Activated CD4-positive, alpha-beta T cell treated with anti-CD3 and anti-CD28 coated beads for 4 hours (primary cell): ENCODE measurements at places on chromosomes 6 and 20.

- DNase-seq = peak; percentile 31
Observed at GRCh38 chr20:48750941-48751635, 76.7 kb downstream of the PREX1 start.

DNA sequence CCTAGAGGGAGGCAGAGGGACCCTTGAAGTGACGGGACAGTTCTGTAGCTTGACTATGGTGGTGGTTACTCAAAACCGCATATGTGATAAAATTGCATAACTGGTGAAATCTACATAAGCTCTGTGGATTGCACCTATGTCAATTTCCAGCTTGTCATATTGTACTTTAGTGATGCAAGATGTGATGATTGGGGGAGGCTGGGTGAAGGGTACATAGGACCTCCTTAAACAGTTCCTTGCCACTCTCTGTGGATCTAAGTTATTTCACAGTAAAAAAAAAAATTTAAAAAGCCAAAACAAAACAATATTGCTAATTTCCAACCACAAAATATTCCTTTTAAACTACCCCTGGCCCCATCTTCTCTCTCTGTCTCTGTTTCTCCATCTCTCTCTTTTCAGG, 472.6 kb upstream of the SULF2 start:
- no peak for DNase-seq

- no peak for DNase-seq
Observed at GRCh38 chr6:109393157-109393885, 11.1 kb upstream of the CD164 start.

GRCh38 chr20:61529354-61529753, 277.3 kb downstream of the CDH4 start:
- DNase-seq = no peak

GRCh38 chr6:36999061-36999750, 6.2 kb upstream of the FGD2 start:
- no peak for DNase-seq

DNA sequence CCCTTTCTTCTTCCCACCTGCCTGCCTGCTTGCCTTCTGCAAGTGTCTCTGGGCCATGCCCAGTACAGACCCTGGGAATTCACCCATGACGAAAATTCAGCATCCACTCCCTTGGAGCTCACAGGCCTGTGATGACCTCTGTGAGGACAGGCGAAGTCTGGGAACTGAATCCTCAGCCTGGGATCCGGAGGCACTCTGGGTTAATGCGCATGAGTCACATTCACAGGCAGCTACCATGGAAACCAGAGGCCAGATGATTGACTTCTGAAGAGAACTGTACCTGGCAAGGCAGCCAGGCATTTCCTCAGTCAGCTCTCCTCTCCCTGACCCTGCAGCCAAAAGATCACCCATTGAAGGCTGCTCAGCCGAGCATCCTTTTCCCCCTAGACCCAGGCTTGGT, 41.0 kb downstream of the SLC9A8 start:
- no peak for DNase-seq

DNA sequence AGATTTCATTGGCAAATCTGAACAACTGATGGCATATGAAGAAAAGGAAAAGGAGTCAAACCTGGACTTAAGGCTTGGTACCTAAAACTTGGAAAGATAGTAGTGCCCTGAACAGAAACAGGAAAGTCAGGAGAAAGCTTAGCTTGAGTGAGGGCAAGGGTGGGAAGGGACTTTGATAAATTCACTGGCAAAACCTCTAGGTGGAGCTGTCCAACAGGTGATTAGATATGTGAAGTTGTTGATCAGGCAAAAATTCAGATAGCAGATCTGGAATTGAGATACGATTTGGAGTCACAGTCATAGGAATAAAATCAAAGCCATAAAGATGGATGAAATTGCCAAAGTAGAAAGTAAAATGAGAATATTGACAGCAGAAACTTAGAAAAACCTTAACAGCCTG, 16.1 kb upstream of the ZNF292 start:
- DNase-seq = peak; percentile 34

- DNase-seq = no peak
Observed at GRCh38 chr6:903761-904160, 210.8 kb upstream of the EXOC2 start.

DNA sequence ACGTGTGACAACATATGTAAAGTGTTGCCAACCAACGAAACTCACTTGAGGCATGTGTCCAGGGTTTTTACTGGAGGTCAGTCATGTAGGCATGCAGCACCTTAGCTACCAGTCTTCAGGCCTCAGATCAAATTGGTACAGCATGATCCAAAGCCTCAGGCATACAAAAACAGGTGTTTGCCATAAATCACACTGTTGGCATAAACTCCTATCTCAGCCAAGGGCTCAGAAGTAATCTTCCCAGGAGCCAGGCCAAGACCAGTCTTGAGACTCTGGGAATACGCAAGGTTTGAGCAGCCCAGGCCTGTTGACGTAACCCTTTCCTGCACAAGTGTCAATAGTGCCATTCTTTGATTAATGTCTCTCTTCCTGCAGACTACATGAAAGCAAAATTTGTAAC, 163.5 kb downstream of the PRL start:
- no peak for DNase-seq

DNA sequence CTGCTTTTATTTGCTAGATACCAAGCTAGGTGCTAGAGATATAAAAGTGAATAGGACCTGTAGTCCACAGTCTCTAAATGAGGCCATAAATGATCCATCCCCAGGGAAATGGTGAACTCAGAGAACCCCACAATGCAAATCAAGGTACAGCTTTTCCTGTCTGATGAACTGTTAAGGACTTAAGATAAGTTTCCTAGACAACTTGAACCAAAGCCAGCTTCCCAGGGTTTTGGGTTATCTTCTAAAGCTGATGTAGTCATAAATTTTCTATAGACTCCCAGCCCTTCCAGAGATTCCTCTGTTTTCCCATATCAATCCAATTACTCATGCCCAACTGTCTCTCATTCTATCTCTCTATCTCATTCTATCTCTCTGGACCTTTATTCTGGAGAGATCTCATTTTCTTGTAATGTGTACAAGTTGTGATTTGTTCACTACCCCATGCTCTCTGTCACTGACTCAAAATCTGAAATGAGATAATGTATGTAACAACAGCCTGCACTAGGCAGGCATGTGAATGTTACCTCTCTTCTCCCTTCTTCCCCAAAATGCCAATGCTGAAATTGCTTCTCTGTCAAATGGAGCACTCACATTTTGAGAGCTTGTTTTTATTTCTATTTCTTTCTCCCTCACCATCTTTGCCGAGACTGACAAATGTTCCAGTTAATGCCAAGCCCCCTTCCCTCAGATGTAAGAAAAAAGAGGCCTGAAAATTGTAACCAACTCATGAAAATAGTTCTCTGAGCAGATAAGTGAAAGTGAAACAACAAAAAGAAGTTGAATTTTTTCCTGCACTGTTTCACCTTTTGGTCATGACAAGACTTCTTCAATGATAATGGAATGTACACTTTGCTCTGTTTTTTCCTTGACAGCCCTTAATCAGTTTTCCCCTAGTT, 279.9 kb downstream of the SLC35F1 start:
- DNase-seq = no peak

GRCh38 chr6:90701146-90701781, 114.4 kb upstream of the MAP3K7 start:
- no peak for DNase-seq

- no peak for DNase-seq
Observed at GRCh38 chr6:142861711-142862110, 83.3 kb downstream of the HIVEP2 start.

GRCh38 chr6:130377371-130377770, 11.6 kb downstream of the TMEM200A start:
- DNase-seq = no peak

GRCh38 chr20:31839782-31840487, 5.5 kb downstream of the FOXS1 start:
- no peak for DNase-seq

DNA sequence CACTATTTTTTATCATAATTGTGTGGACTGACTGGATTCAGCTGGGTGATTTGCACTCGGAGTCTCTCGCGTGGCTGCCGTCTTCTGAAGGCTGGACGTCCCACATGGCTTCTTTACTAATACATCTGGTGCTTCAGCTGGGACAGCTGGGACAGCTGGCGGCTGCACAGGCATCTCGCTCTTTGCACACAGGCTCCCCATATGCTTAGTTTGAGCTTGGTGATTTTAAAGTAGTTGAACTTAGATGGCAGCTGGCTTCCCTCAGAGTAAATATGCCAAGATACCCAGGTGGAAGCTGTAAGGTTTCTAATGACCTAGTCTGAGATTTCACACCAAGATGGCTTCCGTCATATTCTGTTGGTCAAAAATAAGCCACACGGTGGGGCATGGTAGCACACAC, 38.7 kb upstream of the PPP1R3G start:
- DNase-seq = no peak

DNA sequence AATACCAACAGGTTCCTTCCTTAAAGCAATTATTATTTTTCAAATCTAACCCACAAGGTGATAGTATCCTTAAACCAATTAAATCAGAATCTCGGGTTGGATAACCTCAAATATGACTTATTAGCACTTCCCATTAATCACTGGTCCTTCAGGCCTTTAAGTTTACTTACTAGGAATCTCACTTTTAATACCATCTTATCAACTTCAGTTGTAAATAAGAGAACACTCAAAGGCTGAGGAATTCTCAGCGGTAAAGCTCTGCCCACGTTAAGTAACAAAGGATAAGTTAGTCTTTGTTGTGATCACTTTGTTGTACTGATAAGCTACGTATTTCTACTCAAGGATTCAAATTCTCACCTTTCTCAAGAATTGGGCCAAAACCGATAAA, 82.0 kb downstream of the OR2B2 start:
- DNase-seq = no peak

DNA sequence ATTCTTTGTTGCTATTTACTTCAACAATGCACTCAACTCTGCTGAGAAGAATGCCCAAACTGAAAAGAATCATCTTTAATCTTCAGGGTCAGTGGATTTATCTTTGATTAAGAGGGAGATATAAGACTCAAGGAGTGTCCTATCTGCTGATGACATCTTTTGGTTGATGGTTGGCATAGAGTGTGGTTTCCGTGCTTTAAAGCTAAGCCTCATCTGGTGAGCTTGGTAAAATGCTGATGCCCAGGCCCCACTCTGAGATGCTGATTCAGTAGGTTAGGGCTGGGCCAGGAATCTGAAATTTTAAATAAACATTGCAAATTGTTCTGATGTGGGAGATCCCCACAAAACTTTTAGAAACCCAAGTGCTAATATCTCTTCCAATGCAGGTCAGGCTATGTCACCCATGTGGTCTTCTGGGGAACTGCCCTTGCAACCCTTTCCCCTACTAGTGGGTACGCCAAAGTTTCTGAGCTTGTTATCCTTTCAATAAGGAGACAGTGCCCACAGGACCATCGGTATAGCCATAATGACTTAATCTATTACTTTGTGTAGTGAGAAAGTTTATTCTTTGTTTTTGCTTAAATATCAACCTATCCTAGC, 68.5 kb upstream of the ARMH2 start:
- no peak for DNase-seq

DNA sequence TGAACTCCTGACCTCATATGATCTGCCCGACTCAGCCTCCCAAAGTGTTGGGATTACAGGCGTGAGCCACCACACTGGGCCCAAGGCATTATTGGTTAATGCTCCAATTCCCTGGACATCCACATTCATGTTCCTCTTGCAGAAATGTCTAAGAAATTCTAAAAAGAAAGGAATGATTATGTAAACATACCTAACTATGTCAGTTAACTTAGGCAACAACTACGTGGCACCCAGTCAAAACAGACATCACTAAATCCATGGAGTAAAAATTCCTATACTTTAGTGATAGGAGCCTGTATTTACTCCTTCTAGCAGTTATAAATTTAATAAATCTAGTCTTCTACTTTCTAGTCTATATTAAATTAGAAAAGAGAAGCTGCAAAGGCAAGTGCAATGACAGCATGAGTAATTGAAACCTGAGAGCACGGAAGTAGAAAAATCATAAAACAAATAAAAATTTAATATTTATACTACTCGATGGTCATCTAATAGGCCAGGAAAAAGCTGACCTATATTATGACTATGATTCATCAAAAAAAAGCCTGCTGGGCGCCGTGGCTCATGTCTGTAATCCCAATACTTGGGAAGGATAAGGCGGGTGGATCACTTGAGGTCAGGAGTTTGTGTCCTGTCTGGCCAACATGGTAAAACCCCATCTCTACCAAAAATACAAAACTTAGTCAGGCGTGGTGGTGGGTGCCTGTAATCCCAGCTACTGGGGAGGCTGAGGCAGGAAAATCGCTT, 4.2 kb downstream of the AHI1 start:
- DNase-seq = no peak

DNA sequence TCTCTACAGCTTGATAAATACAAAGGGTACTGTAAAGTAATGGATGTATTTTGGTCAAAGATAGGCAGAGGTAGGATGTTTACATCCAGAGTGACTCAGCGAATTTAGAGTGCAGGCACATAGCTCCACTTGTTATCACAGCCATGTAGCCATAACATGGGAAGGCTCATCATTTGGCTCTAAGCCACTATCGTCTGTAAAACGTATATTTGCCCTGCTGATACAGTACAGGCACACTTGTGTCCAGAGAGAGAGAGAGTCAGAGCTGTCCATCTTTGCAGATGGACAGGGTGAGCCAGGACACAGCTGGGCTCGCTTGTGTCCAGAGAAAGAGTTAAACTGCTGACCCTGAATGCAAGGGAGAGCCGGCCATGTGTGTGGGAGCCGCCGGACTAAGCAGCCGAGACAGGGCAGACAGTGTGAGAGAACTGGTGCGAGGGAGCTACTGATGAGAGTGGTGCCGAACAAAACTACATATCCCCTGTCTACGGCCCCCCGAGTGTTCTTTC, 619.0 kb downstream of the DOK5 start:
- no peak for DNase-seq

DNA sequence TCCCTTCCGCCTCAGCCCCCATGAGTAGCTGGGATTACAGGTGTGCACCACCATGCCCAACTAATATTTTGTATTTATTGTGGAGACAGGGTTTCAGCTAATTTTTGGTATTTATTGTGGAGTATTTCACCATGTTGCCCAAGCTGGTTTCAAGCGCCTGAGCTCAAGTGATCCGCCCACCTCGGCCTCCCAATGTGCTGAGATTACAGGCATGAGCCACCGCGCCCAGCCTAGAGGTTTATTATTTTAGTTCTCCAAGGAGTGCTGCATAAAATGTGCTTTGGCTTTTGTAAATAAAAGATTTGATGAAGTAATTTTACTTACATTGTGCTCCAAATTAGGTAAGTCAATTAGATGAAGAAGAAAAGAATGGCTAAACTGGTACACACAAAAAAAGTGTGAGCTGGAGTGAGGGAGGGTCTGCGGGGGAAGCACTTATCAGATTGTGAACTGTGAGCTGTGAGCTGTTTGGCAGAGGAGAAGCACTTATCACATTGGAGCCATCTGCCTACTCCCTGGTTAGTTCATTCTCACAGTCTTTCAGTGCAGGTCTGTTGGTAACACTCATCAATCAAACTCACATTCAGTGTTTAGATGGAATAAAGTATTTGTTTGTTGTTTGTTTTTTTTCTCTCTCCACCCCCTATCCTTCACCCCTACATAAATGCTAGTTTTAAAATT, 398.0 kb downstream of the EPHA7 start:
- DNase-seq = no peak

- peak; percentile 35 for DNase-seq
Observed at GRCh38 chr20:58907320-58908137, 55.0 kb downstream of the GNAS start.

- DNase-seq = no peak
Observed at GRCh38 chr6:43268355-43268700, 25.0 kb downstream of the TTBK1 start.
